Foreskin keratinocyte (primary cell): ENCODE measurements at places on chromosomes 11 and 22. TPM values are rescaled to one million over a fixed set of nuclear protein-coding genes. Genes with fewer than 3 reads are reported as not detected.

The SCN4B gene
- 1.7 and 3.3 TPM in 2 replicates for polyA plus RNA-seq

The TTC12 gene
- 11.5 and 11.7 TPM in 2 replicates for polyA plus RNA-seq

The MAJIN gene
- not detected in 2 replicates for polyA plus RNA-seq

The PSMC3 gene
- 249 and 296 TPM in 2 replicates for polyA plus RNA-seq

The HTATIP2 gene
- 32.8 and 35.0 TPM in 2 replicates for polyA plus RNA-seq

The MFRP gene
- not detected in 2 replicates for polyA plus RNA-seq

The NXPE1 gene
- polyA plus RNA-seq, result not detected in 2 replicates

The NCF4 gene
- not detected in 2 replicates for polyA plus RNA-seq

The COMT gene
- polyA plus RNA-seq, result 210 and 236 TPM in 2 replicates

The RASL10A gene
- polyA plus RNA-seq, result not detected in 2 replicates

The GPR83 gene
- polyA plus RNA-seq, result not detected in 2 replicates

The EXPH5 gene
- 1.1 and 1.5 TPM in 2 replicates for polyA plus RNA-seq

The IRAG1 gene
- 0.02 and 0.06 TPM in 2 replicates for polyA plus RNA-seq

The OR52H1 gene
- polyA plus RNA-seq, result not detected in 2 replicates

The LRRC56 gene
- polyA plus RNA-seq, result 0.30 and 0.47 TPM in 2 replicates

The OR51E2 gene
- polyA plus RNA-seq, result not detected in 2 replicates

The MPZL3 gene
- polyA plus RNA-seq, result 4.2 and 4.3 TPM in 2 replicates

The LRRC10B gene
- polyA plus RNA-seq, result 0.02 and 0.06 TPM in 2 replicates

The C22orf31 gene
- not detected in 2 replicates for polyA plus RNA-seq

The PNPLA5 gene
- polyA plus RNA-seq, result 0.03 and 0.04 TPM in 2 replicates

The DDTL gene
- polyA plus RNA-seq, result 0.56 and 0.71 TPM in 2 replicates

The TMEM86A gene
- 0.71 and 1.7 TPM in 2 replicates for polyA plus RNA-seq

The PKNOX2 gene
- 0.03 and 0.04 TPM in 2 replicates for polyA plus RNA-seq

The ACTN3 gene
- not detected in 2 replicates for polyA plus RNA-seq

The TBX10 gene
- polyA plus RNA-seq, result not detected in 2 replicates
